ENCODE measurements at places on chromosomes 4 and X.

GRCh38 chrX:7787714-7788113, 55.3 kb upstream of the VCX start:
- DNase-seq = no peak

DNA sequence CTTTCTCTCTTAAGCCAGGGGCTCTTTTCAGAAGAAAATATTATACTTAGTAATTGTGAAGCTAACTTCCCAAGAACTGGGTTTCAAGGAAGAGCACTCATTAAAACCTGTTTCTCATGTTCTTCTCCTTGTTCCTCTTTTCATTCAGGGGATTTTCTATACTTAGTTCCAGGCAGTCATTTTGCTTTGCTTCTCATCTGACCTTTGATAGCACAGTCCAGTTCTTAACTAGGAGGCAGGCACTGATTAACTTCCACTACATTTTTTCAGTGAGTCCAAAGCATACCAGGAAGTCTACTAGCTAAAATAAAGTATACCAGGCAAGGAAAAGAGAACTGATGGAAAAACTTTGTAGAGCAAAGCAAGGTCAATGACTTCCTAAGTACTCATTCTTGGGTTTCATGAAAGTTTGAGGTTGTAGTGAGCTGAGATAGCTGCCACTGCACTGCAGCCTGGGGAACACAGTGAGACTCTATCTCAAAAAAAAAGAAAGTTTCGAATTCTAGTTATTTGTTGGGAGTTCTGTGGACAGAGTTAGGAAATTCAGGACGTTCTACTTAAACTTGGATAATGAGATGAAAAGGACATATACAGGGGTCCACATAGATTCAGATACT, 190.1 kb upstream of the HS3ST1 start:
- DNase-seq = no peak

GRCh38 chr4:148120216-148120615, 322.0 kb downstream of the NR3C2 start:
- no peak for DNase-seq

DNA sequence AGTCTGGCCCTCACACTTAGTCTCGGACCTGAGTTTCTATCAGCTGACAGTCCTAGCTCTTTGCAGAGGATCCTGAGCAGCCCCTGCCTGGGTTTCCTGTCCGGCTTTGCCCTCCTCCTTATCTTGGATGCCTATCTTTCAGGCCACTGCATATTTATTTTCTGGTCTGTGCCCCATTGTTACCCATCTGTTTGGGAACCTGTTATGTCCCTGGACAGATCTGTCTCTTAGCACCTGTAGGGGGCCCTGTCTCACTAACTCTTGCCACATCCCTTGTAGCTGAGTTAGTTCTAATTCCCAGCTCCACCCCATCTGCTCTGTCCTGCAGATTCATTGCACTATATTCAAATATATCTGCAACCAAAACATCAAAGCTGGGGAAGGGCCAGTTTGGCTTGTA, 514.9 kb upstream of the LCORL start:
- no peak for DNase-seq

DNA sequence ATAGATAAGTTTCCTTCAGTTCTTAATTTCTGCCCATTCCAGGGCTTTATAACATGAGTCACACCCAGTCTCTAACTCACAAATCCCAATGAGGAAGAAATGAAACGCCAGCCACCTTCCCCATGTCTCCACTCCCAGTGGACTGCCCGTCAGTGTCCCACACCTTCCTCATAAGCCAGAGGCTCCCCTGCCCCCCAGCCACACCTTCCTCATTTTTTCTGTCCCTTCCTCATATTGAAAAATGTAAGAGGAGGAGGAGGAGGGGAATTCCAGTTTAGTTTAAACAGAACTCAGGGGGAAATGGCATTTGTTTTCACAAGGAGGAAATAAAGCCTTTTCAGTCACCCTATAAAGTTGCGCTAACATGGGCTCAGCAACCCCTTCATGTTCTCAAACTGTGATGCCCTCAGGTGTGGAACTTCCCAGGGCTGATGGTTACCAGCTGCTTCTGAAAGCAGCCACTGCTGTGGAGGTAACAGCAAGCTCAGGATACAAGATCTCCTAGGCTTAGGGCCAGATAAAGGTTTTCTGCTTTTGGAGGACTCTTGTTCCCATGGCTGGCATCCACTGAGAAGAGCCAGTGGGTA, 97.8 kb downstream of the PARM1 start:
- no peak for DNase-seq

DNA sequence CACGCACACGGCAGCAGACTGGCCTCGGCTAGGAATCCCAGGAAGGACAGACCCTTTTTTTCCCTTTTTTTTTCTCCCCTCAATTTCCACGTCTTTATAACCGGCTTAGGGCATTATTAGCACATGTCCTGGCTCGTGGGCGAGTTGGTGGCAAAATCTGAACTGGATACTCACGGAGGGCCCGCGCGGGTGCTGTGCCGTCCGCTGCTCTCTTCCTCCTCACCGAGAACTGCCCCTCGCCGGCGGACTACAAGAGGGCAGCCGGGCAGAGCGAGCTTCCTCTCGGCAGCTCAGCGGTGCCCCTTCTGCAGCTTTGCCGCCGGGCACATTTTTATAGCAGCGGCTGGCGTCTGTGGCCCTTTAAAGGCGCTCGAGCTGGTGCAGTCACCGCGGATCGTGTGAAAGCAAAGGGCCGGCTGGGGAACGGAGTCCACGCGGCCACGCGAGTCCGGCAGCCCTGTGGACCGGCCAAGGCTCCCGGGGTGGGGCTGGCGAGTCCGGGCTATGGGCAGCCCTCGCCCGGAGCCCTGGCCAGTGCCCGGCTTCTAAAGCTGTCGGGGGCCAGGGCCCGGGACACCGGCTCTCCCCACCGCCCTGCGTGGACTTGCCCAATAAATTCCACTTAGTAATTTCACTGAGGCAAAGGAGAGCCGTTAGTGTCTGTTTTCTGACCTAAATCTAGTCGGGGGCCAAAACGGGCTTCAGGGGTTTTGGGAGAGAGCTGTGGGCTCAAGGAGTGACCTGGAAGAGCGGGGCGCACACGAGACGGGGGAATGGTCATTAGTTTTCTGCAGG, 1.3 kb upstream of the CITED1 start:
- DNase-seq = peak; percentile 41

- no peak for DNase-seq
Observed at GRCh38 chr4:127624173-127624572, 8.6 kb upstream of the INTU start.

- no peak for DNase-seq
Observed at GRCh38 chr4:2423695-2424094, 4.9 kb downstream of the CFAP99 start.

GRCh38 chr4:104128850-104129213, 365.9 kb downstream of the CXXC4 start:
- DNase-seq = no peak

DNA sequence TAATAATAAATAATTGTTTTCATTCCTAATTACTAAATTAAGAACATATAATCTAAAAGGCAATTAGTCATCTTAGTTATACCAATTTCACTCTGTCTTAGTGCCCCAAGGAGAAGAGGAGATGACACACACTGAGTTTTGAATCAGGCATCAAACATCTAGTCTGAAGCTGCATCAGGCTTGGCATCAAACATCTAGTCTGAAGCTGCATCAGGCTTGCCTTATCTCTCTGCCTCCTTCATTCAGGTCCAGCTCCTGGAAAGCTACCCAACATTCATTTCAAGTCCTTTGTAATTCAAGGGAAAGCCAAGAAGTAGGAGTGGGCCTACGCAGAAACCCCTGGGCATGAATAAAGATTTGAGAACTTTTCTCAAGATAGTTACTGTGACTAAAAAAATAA, 62.2 kb downstream of the SH3RF1 start:
- no peak for DNase-seq

- no peak for DNase-seq
Observed at GRCh38 chr4:136865526-136865925, 666.8 kb downstream of the PCDH18 start.

DNA sequence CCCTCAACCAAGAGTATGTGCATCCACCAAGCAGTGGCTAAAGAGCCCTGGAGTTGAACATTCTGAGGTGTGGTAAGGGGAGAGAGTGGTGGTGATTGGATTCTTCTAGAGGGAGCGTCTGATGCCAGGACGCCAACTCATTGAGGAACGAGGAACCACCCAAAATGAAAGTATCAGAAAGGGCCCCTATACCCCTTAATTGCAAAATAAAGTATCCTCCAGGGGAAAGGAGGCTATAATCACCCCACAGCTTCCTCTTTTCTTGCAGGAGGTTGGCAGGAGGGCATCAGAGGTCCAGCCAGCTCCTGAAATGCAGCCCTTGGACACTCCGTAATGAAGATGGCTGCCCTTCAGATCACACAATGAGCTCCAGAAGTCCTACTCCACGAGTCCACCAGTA, 5.3 kb upstream of the KIAA1210 start:
- DNase-seq = no peak

GRCh38 chr4:99462875-99463464, 27.8 kb upstream of the ADH7 start:
- DNase-seq = peak; percentile 83

GRCh38 chrX:50920132-50920531, 9.6 kb downstream of the BMP15 start:
- DNase-seq = no peak

- DNase-seq = no peak
Observed at GRCh38 chrX:19760841-19761512, 126.4 kb downstream of the SH3KBP1 start.

- DNase-seq = no peak
Observed at GRCh38 chrX:118231464-118231863, 114.4 kb upstream of the WDR44 start.

DNA sequence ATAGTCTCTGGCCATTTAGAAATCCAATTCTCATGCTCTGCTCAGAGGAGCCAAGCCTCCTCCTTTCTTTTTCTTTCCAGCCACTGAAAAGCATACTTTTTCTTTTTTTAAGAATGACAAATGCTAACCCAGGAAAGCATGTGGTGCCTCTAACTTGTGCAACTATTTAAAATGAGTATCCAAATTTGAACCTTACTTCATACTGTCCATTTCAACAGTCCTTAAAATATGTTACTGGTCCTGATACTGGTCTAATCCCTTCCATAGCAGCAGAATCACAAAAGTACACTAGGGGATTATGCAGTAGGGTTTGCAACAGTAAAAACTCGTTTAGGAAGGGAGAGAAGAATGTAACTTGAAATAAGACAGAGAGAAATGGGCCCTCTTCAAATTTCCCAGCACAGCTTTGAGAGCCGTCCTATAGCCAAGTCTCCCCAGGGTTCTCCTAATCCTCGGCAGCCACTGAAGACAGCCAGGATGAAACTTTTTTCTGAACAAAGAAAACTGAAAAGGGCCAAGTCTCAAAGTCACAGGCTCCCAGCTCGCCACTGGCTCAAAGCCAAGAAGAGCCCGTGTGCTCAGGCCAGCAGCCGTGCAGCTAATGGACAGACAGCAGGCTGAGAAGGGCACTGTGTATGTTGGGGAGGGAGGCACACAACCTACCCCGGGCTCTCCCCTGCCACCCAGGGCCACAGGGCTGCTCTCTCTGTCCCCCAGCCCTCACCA, 39.5 kb downstream of the GPC4 start:
- no peak for DNase-seq

DNA sequence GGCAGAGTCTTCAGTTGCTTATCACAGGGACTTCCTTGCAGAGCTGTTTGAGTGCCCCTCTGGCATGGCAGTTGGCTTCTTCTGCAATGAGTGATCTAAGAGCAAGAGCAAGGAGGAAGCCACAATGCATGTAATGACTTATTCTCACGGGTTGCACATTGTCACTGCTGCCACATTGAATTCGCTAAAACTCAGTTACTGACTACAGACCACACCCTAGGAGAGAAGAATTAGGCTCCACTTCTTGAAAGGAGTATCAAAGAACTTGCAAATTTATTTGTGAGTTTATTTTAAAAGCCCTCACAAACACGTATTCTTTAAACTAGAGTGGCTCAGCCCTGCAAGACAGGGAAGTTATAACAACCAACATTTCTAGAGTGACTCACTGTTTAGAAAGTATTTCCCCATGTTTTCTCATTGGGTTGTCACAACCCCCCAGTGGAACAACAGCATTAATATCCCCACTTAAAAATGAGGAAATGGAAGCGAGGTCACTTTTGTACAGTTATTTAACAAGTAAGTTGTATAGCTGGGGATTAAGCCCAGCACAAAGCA, 32.4 kb upstream of the RBPJ start:
- peak; percentile 77 for DNase-seq

GRCh38 chrX:43961699-43962098, 11.5 kb downstream of the NDP start:
- DNase-seq = no peak

DNA sequence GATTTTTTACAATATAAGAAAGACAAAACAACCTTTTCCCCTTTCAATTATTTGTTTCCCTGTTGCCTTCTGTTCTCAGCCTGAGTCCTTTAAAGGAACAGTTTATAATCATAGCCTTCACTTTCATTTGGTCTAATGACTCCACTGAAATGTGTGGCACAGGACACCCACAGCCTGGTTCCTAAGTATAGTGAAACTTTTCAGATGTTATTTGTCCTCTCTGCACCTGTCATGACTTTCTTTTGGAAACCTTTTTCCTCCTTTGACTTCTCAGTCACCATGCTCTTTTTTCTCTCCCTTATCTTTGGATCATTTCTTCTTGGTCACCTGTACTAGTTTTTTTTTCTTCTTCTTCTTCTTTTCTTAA, 237.8 kb upstream of the ANXA3 start:
- no peak for DNase-seq

GRCh38 chrX:144253356-144253755, 369.5 kb downstream of the UBE2NL start:
- DNase-seq = no peak

Data from AG08395 (cell line).